Fibroblast of lung (primary cell): ENCODE measurements at places on chromosomes 4 and X. TPM values are rescaled to one million over a fixed set of nuclear protein-coding genes. Genes with fewer than 3 reads are reported as not detected.
A peak's percentile ranks its signal among the peaks of the same experiment; 100 is the strongest.

DNA sequence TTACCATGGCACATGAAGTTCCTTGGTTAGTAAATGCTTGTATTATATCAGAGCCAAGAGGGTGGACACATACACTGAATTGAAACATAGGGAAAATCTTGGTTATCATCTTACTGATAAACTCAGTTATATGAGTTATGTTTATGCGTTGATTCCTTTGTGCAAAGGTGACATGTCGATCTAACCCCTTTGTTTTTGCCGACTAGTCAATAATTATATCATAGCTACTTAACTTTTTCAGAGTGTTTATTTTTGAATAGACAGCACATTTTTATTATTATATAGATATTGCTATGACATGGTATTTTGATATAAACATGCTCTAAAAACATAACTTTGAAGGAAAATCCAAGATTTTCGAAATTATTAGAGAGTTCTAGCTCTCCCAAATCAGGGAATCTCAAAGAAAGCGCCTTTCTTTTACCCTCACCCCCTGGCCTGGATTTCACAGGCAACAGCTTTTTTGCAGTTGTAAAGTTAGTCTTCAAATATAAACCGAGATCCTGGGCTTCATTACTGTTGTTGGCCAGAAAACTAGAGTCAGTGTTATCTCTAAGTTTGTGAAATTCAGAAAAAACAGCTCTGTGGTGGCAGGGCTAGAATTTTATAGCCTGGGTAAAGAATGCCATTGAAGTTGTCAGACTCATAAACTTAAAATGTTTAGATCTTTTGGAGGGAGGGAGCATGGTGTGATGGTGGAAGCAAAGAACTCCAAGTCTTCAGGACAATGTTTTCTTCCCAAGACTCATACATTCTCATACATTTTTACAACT, 45.8 kb upstream of the PITX2 start:
- DNase-seq = no peak
- no peak overlapping the region for H3K27ac ChIP-seq
- no peaks in the 10 kb centered on the region for H3K4me1 ChIP-seq
- no peak overlapping the region for H3K4me3 ChIP-seq
- no peaks in the 10 kb centered on the region for H3K27me3 ChIP-seq
- no peaks in the 10 kb centered on the region for H3K36me3 ChIP-seq

SLITRK2 gene
- 0.26 and 0.66 TPM in 2 replicates for total RNA-seq

DNA sequence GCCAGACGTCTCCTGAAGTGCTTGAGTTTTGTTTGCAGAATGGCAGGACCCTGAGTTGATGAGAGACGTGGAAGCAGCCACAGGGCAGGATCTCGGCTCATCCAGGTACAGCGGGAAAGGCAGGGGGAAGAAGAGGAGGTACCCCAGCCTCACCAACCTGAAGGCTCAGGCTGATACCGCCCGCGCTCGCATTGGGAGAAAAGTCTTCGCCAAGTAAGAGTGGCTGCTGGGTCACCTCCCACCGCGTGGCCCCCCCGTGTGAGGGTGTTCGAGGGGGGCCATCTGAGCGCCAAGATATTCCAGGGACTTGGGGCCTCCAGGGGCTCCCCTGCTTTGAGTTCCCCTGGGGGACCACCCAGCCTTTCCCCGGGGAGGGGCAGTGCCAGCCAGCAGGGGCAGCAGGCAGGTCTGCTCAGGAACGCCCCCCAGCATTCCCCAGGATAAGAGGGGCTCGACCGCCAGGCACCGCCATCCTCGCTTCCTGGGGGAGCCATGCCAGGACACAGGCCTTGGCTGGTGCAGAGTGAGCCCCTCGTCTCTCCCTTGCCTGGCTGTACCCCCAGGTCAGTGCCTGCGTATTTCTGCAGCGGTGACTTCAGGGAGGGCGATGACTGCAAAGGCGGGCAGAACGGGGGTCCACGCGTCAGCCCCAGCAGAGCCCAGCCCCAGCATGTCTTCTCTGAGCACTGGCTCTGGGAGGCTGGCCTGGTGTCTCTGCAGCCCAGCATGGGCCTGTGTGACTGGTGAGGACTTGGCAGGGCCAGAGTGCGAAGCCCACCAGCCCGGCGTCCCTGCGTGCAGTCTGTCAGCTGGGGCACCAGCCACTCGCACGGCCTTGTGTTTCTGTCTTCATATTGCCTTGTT, 22.3 kb downstream of the NKX1-1 start:
- H3K4me1 ChIP-seq = no peaks in the 10 kb centered on the region
- DNase-seq = no peak
- H3K36me3 ChIP-seq = no peaks in the 10 kb centered on the region
- H3K4me3 ChIP-seq = no peak overlapping the region
- H3K27me3 ChIP-seq = no peaks in the 10 kb centered on the region

ODAPH gene
- total RNA-seq = not detected in 2 replicates

CD99 gene
- 177 TPM in 2 replicates for total RNA-seq

FGD1 gene
- total RNA-seq = 3.3 and 4.5 TPM in 2 replicates

- H3K4me3 ChIP-seq = no peak overlapping the region
- H3K27ac ChIP-seq = no peak overlapping the region
- no peaks in the 10 kb centered on the region for H3K36me3 ChIP-seq
These were observed 5.8 kb upstream of the TET2 start for GRCh38 chr4:105140684-105141490.

DNA sequence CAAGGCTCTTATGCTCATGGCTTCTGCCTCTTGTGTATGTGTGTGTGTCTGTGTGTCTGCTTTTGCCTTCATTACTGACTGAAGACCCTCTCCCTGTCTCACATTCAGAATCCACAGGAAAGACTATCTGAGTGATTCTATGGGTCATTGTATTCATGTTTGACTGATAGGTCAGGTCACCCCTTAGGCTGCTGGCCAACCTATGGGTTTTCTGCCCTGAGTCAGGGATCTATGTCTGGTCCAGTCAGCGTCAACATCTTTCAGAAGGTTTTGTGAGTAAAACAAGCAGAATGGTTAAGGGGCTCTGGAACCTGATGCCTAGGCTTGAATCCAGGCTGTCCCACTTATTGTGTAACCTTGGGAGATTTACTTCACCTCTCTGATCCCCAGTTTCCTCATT, 30.5 kb downstream of the NHSL2 start:
- H3K4me3 ChIP-seq = no peak overlapping the region
- H3K27ac ChIP-seq = no peak overlapping the region
- H3K27me3 ChIP-seq = no peaks in the 10 kb centered on the region
- no peaks in the 10 kb centered on the region for H3K36me3 ChIP-seq

- no peak overlapping the region for H3K27ac ChIP-seq
- H3K27me3 ChIP-seq = no peaks in the 10 kb centered on the region
- no peak overlapping the region for H3K4me3 ChIP-seq
These were observed 38.3 kb downstream of the MGARP start for GRCh38 chr4:139241784-139242151.

TEX13C gene
- total RNA-seq = not detected in 2 replicates

NAP1L3 gene
- total RNA-seq = 1.3 and 5.0 TPM in 2 replicates

DNA sequence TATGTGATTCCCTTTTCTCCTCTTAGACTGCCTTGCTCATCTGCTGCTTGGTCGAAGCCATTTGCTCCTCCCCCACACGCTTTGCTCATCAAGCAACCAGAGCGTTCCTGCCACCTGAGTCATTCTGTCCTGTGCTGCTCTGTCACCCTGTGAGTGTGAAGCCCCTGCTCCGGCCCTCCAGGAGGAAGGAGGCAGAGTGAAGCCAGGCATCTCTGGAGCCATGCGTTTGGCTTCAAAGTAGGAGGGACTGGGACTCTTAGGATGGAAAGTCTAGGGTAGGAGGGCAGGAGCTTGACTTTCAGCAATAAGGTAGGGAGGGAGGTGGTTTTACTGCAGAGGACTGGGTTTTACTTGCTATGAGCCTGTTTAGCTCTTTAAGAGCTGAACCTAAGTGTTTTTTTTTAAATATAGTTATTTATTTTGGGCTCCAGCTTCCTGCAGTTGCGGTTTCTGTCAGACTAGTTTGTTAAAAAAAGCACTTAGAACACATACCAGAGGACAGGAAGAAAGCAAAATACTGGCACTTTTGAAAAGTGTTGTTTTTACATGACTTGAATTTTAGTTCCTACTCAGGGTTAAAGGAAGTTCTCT, 63.6 kb downstream of the SPINK2 start:
- peaks cover 14% of the 10 kb centered on the region for H3K4me1 ChIP-seq
- H3K36me3 ChIP-seq = no peaks in the 10 kb centered on the region
- peak overlapping the region; percentile 86 for H3K27ac ChIP-seq
- peak; percentile 95 for DNase-seq
- no peak overlapping the region for H3K4me3 ChIP-seq
- no peaks in the 10 kb centered on the region for H3K27me3 ChIP-seq

GRXCR1 gene
- not detected in 2 replicates for total RNA-seq

DNA sequence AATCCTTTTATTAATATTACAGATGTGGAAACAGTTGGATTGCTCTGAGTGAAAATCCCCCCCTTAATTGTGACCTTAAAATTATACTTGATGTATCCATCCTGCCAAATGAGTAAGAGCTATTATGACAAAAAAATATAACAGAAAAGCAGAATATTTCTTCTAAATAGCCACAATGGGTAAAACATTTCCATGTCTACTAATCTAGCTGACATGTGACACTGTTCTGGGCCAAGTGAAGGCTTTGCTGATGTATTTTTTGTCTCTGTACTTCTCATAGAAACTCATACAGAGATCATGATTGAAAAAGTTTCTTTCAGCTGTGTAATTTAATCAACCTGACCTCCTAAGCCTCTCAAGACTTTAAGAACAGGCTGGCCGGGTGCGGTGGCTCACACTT, 569.1 kb upstream of the ZFP42 start:
- H3K4me3 ChIP-seq = no peak overlapping the region
- no peaks in the 10 kb centered on the region for H3K27me3 ChIP-seq
- no peak overlapping the region for H3K27ac ChIP-seq
- no peak for DNase-seq
- no peaks in the 10 kb centered on the region for H3K36me3 ChIP-seq
- H3K4me1 ChIP-seq = no peaks in the 10 kb centered on the region

GRCh38 chrX:72666451-72666850, 47.7 kb downstream of the PHKA1 start:
- no peaks in the 10 kb centered on the region for H3K4me1 ChIP-seq
- no peak overlapping the region for H3K4me3 ChIP-seq
- H3K36me3 ChIP-seq = no peaks in the 10 kb centered on the region
- H3K27ac ChIP-seq = no peak overlapping the region

GRCh38 chr4:139624441-139625092, 41.1 kb upstream of the MGST2 start:
- no peaks in the 10 kb centered on the region for H3K4me1 ChIP-seq
- H3K4me3 ChIP-seq = no peak overlapping the region
- no peak for DNase-seq
- no peak overlapping the region for H3K27ac ChIP-seq
- H3K36me3 ChIP-seq = no peaks in the 10 kb centered on the region
- H3K27me3 ChIP-seq = no peaks in the 10 kb centered on the region

BEND2 gene
- total RNA-seq = not detected in 2 replicates

DCHS2 gene
- total RNA-seq = under 0.01 TPM in 1 of 2 replicates, not detected in the other

MAGEA8 gene
- total RNA-seq = not detected in 2 replicates

CXorf66 gene
- not detected in 2 replicates for total RNA-seq

DNA sequence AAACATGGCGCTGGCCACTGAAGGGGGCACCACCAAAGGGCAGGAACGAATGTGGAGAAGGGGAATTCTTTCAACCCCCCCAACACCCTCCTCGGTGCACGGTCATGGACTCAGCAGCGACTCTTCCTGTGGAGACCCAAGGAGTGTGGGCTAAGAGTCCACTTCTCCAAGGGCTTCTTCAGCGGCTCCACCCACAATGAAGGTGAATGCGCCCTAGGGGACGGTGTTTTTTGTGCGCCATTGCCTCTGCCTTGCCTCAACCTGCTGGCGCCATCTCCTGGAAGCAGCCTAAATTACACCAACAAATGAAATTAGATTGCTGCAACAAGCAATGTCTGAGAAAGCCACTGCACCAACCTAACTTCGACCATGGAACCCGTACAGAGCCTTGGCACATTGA, 169.2 kb upstream of the MAGEB18 start:
- DNase-seq = peak; percentile 0
- H3K4me1 ChIP-seq = no peaks in the 10 kb centered on the region
- H3K27ac ChIP-seq = no peak overlapping the region
- no peak overlapping the region for H3K4me3 ChIP-seq

ADGRG4 gene
- total RNA-seq = not detected in 2 replicates

GCNA gene
- total RNA-seq = 2.3 and 2.8 TPM in 2 replicates

REELD1 gene
- not detected in 2 replicates for total RNA-seq

TCEAL2 gene
- total RNA-seq = 0.17 and 0.26 TPM in 2 replicates

- no peak overlapping the region for H3K27ac ChIP-seq
- H3K36me3 ChIP-seq = no peaks in the 10 kb centered on the region
- H3K4me3 ChIP-seq = no peak overlapping the region
- H3K27me3 ChIP-seq = no peaks in the 10 kb centered on the region
These were observed 79.2 kb downstream of the FBXL5 start for GRCh38 chr4:15575966-15576365.

DNA sequence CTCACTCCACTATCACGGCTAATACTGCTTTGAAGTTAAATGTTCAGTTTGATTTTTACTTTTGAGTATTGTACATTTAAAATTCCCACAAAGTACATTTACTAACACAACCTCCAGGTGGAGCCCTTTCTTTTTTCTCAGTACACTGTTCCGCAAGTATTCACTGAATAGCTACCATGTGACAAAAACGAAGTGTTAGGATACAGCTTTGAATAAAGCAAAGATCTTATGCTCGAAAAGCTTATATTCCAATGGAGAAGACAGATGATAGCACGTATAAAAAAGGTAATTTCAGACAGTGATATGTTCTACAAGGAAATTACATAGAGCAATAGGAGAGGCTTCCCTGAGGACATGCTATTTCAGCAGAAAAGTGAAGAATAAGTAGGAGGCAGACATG, 60.7 kb upstream of the ABCG2 start:
- no peak overlapping the region for H3K27ac ChIP-seq
- peak; percentile 48 for DNase-seq
- no peaks in the 10 kb centered on the region for H3K4me1 ChIP-seq
- H3K4me3 ChIP-seq = no peak overlapping the region
- H3K36me3 ChIP-seq = no peaks in the 10 kb centered on the region
- no peaks in the 10 kb centered on the region for H3K27me3 ChIP-seq

GRCh38 chrX:85031505-85031904, 27.8 kb downstream of the APOOL start:
- H3K27ac ChIP-seq = no peak overlapping the region
- H3K36me3 ChIP-seq = no peaks in the 10 kb centered on the region
- no peaks in the 10 kb centered on the region for H3K4me1 ChIP-seq
- H3K27me3 ChIP-seq = no peaks in the 10 kb centered on the region

PNMA3 gene
- total RNA-seq = 0.26 and 0.33 TPM in 2 replicates

- no peak overlapping the region for H3K27ac ChIP-seq
- H3K4me1 ChIP-seq = no peaks in the 10 kb centered on the region
- no peaks in the 10 kb centered on the region for H3K27me3 ChIP-seq
- H3K36me3 ChIP-seq = no peaks in the 10 kb centered on the region
- no peak for DNase-seq
These were observed 582.4 kb upstream of the FAM241A start for GRCh38 chr4:111562826-111563225.

FAM47A gene
- not detected in 2 replicates for total RNA-seq
